ENCODE measurements at places on chromosomes 2 and 18.

GRCh38 chr2:48601349-48601748 is 16.3 kb upstream of the GTF2A1L start:
- DNase-seq: peak; percentile 28

- peak; percentile 21 for DNase-seq
Observed at GRCh38 chr2:184597571-184597991, 748 bp upstream of the ZNF804A start.

GRCh38 chr18:48813321-48813720 is 137.4 kb downstream of the SMAD7 start:
- no peak for DNase-seq

- DNase-seq: no peak
Observed at GRCh38 chr2:160291382-160291781, 91.3 kb upstream of the ITGB6 start.

- DNase-seq: no peak
Observed at GRCh38 chr2:24228470-24228869, 53.6 kb downstream of the FAM228A start.

DNA sequence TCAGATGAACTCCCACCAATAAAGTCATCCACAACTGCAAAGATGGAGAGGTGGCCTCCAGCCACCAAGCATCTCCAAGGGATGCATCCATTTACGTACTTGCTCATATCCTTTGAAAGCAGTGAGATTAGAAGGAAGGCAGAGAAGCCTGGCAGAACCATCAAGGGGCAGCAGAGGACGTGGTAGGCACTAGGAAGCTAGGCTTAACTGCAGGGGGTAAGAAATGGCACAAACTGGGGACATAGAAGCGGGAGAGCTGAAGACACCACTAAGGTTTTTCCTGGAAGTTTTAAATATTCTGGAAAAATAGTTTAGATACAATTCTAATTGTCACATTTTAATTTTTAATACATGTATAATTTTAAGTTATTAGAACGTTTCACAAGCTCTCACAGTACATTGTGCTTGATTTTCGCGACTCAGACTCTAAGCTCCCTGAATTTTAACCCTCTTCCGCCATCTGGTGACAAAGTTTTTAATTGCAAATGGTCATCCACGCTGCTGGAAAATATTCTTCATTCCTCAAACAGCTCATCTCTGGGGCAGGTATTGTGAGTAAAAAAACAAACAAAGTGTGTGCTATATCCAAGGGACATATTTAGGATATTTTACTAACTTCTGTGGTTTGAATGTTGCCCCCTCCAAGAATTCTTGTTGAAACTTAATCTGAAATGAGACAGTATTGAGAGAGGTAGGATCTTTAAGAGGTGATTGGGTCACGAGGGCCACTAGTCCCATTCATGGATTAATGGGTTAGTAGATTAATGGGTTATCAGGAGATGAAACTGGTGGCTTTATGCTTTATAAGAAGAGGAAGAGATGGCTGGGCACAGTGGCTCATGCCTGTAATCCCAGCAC is 1.6 kb upstream of the PSTPIP2 start:
- DNase-seq: peak; percentile 68

GRCh38 chr2:170991398-170992182 is 62.5 kb downstream of the GORASP2 start:
- DNase-seq: no peak

All from endothelial cell (in vitro differentiated cells).